Placental pericyte (primary cell): ENCODE measurements at places on chromosomes 7 and 10. TPM values are rescaled to one million over a fixed set of nuclear protein-coding genes. Genes with fewer than 3 reads are reported as not detected.

The SP4 gene
- 6.0 and 6.3 TPM in 2 replicates for total RNA-seq

The STK31 gene
- not detected in 2 replicates for total RNA-seq

The SPDYE5 gene
- not detected in 2 replicates for total RNA-seq

The KNDC1 gene
- total RNA-seq = under 0.01 and 0.66 TPM in 2 replicates

The LBX1 gene
- not detected in 2 replicates for total RNA-seq

The TLX1 gene
- total RNA-seq = not detected in 2 replicates

The ASB10 gene
- not detected in 2 replicates for total RNA-seq

The COBL gene
- not detected in 2 replicates for total RNA-seq

The PNLIPRP2 gene
- not detected in 2 replicates for total RNA-seq

The TYW1B gene
- total RNA-seq = 1.7 and 4.8 TPM in 2 replicates

The OR9A2 gene
- total RNA-seq = not detected in 2 replicates

The MXI1 gene
- total RNA-seq = 4.3 and 12.9 TPM in 2 replicates

The VAX1 gene
- total RNA-seq = not detected in 2 replicates

The HMX3 gene
- total RNA-seq = not detected in 2 replicates

The CLRN3 gene
- total RNA-seq = not detected in 2 replicates

The SYNPO2L gene
- under 0.01 and 0.43 TPM in 2 replicates for total RNA-seq

The FAM171A1 gene
- 18.9 and 21.4 TPM in 2 replicates for total RNA-seq

The CHAT gene
- not detected in 2 replicates for total RNA-seq

The GIMAP6 gene
- 0.14 TPM in 1 of 2 replicates, not detected in the other for total RNA-seq

The FAM237B gene
- total RNA-seq = not detected in 2 replicates

The TAS2R3 gene
- 0.72 and 2.0 TPM in 2 replicates for total RNA-seq

The STRIP2 gene
- total RNA-seq = 4.8 and 8.7 TPM in 2 replicates

The KCNH2 gene
- 0.22 TPM in 1 of 2 replicates, not detected in the other for total RNA-seq

The GET4 gene
- total RNA-seq = 23.0 and 33.0 TPM in 2 replicates

The GRM8 gene
- total RNA-seq = 0.29 TPM in 1 of 2 replicates, not detected in the other

The LRIT1 gene
- total RNA-seq = not detected in 2 replicates

The TMEM176B gene
- 0.29 TPM in 1 of 2 replicates, not detected in the other for total RNA-seq

The RADIL gene
- total RNA-seq = 0.86 and 1.8 TPM in 2 replicates

The CTNNA3 gene
- not detected in 2 replicates for total RNA-seq

The HUS1 gene
- total RNA-seq = 18.6 and 35.6 TPM in 2 replicates
